ENCODE measurements at places on chromosomes 4 and X.

DNA sequence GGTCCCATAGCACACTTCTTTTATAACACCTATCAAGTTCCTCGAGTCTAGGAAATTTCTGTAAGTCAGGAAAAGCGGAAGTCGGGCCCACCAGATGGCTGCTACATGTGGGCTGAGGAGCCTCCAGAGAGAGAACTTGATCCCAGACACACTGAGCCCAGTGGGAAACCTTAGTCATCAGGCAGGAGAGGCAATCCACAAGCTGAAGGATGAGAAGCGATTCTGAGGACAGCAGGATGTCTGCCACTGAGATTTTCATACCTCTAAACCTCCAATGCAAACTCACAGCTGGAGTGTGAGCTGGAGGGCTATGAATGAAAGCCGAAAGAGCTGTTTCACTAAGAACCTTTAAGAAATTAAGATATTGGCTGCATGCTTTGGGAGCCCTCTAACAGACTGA lies 52.6 kb upstream of the PDHA1 start:
- DNase-seq = no peak

DNA sequence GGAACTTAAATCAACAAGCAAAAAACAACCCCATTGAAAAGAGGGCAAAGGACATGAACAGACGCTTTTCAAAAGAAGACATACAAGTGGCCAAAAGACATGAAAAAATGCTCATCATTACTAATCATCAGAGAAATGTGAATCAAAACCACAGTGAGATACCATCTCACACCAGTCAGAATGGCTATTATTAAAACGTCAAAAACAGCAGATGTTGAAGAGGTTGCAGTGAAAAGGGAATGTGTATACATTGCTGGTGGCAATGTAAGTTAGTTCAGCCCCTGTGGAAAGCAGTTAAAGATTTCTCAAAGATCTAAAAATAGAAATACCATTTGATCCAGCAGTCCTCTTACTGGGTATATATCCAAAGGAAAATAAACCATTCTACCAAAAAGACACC lies 22.6 kb downstream of the RTL9 start:
- DNase-seq = no peak

- no peak for DNase-seq
These were observed 67.2 kb upstream of the BRWD3 start for GRCh38 chrX:80876877-80877276.

DNA sequence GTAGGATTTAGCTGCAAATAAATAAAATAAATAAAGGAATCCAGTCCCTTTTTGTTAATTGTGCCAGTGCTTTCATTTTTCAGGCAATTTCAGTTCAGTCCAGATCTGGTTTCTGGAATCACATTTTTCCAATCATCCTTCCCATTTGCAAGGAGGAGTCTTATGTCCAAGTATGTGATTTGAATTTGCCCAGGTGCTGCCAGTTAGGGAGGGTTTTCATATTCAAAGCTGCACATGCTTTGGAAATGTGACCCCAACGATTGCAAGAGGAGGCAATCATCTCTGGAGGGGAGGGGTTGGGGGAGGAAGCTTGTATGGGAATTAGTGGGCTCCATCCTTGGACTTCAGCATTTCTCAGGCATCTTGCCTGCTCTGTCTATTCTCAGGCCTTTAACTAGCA lies 4.4 kb downstream of the PLAC1 start:
- no peak for DNase-seq

DNA sequence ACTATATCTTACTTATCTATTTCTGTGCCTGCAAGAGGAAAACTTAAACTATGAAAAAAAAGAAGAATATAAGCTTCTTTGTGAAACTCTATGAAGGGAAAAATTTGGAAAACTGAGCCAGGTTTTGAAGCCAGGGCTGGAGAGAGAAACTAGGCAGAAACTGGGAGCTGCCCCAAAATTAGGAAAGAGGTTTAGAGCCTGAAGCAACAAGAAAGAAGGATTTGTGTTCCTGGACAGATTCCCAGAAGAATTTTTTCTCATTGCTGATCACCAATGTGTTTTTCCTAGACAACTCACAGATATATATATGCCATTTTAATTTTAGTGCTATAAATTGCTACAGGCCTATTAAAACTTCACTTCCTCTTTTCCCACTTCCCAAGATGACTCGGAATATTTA lies 245.0 kb upstream of the GEMIN8 start:
- no peak for DNase-seq

DNA sequence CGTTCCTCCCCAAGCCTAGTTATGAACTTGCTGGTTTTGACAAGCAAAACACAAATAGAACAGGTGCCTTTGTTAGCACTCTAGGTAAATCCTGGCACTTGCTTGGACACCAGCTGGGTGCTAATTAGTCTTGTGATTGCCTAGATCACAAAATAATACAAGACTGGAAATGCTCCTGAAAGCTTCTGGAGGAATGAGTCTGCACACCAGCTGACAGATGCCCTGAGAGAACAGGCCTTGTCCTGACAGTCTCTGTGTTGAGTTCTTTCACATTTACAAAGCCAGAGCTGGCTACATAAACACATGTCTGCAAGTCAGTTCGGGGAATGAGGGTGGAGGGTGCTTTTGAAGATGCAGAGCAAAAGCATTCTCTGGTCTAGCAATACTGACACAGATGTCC lies 93.8 kb downstream of the ELOVL6 start:
- no peak for DNase-seq

GRCh38 chr4:177033135-177033534 lies 240.4 kb upstream of the VEGFC start:
- no peak for DNase-seq

DNA sequence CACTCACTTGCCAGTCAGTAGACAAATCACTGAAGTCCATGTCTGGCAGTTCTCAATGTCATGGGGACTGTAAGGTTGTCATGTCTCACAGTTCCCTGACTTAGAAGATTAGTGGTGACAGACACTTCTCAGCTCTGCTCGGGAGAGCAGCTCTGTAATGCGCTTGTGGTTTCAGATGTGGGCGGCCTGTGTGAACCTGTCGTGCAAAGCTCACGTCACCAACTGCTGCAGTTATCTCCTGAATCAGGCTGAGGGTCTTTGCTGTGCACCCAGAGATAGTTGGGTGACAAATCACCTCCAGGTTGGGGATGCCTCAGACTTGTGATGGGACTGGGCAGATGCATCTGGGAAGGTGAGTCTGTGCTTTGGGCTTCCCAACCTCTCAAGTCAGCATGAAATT lies at the start of gene IL9R:
Gene IL9R (plus strand): TSS at position 261 of the 400 bp plus-strand sequence. CDS start 64 bp downstream, at position 325.
- DNase-seq = peak; percentile 31

DNA sequence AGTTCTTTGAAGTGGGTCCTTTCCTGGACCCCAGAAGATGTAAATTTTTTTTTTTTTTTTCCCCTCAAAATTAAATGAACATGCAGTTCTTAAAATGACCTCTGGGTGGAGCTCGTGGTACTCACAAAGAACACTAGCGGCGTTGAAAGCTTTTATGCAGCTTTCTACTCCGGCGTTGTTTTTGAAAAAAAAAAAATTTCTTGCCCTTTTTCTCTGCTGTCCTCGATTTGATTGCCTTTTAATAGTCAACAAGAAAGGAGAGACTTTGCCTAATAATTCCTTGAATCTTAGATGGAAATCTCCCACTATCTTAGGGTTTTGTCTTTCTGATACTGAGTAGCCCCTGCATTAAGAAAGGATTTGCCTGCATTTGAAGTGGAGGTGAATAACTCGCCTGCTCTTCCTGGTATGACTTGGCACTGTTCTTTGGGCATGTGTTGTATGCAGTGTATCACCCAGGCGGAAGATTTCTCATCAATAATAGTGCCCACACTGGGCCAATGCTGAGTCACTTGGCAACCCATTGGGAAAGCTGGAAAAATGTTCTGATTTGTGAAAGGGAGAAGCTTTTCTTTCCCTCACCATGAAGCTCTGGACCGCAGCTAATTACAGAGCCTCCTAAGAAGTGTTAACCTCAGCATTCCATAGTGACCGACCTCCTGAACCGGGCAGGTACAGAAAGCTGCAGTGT lies 104.0 kb downstream of the PHEX start:
- peak; percentile 47 for DNase-seq

GRCh38 chr4:61648264-61648663 lies 448.1 kb downstream of the ADGRL3 start:
- DNase-seq = no peak

- no peak for DNase-seq
These were observed 179.6 kb upstream of the NOCT start for GRCh38 chr4:138835832-138836533.

GRCh38 chr4:15244354-15244753 lies 183.5 kb upstream of the C1QTNF7 start:
- DNase-seq = no peak

DNA sequence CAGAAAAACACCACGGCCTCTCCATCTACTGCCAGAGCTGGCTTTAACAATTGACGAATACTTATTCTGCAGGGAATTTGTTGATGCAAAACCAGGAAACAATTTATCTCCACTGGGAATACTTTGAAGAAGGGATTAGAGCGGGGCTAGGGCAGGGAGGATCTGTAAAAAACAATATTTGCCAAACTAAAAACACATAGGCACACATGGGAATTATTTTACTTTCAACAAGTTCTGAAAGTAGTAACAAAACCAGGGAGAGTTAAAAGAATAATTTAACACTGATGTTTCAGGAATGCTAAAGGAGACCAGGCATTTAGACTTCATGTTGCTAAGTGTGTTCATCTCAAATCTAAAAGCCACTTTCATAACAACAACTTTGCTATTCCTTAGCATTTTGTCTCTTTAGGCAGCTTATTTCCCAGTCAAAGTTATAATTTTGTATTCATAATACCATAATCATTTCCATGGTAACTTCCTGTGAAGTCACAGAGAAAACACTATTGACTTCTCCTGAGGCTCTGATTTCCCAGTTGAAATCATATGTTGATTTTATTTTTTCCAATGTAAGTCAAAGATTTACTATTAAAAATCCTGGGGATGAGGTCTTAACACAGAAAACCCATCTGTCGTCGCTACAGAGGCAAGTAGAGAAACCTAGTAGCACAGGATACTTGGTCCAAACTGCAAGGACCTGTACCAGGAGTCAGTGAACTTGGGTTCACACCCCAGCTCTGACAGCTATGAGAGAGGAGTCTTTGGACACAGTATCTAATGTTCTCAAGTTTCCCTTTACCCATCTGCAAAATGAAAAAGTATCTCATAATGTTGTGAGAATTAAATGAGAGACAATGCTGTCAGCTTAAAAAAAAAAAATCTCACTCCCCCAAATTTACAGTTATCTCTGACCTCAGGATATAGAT lies 69.3 kb downstream of the SH3RF1 start:
- no peak for DNase-seq

- DNase-seq = peak; percentile 22
These were observed 56.7 kb downstream of the TSPAN5 start for GRCh38 chr4:98601708-98602107.

GRCh38 chrX:129706400-129707072 lies 32.2 kb upstream of the XPNPEP2 start:
- DNase-seq = no peak

DNA sequence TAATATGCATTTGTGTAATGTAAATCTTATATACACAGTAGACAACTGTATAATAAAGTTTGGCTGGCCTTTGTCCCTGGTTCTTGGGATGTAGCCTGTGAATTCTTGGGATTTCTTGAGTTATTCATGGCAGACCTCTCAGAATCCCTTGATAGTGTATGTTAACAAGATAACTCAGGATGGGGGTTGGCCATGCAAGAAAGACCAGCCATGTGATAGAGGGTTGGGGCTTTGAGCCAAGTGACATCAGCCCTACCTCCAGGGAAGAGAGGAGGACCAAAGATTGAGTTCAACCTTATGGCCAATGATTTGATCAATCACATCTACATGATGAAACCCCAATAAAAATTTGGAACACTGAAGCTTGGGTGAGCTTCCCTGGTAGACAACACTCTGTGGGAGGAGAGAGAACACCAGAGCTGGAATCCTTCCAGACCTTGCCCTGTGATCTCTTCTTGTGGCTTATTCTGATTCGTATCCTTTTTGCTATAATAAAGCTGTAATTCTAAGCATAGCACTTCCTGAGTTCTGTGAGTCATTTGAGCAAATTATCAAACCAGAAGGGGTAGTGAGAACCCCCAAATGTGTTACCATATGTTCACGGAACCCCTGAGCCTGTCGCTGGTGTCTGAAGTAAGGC lies 11.3 kb downstream of the SLC2A9 start:
- DNase-seq = no peak
